ENCODE measurements at places on chromosomes 1 and 21. TPM values are rescaled to one million over a fixed set of nuclear protein-coding genes. Genes with fewer than 3 reads are reported as not detected.

CELA2A gene
- total RNA-seq, result 4.8 TPM

FMN2 gene
- 8.3 TPM for total RNA-seq

SPRR1B gene
- not detected for total RNA-seq

FMO3 gene
- total RNA-seq, result 0.50 TPM

ABCB10 gene
- 12.1 TPM for total RNA-seq

NBPF10 gene
- total RNA-seq, result 5.6 TPM

RGS18 gene
- total RNA-seq, result 0.79 TPM

PTGFRN gene
- total RNA-seq, result 28.1 TPM

LEPROT gene
- 58.0 TPM for total RNA-seq

CLIC6 gene
- total RNA-seq, result 0.16 TPM

C1orf105 gene
- 15.1 TPM for total RNA-seq

LCE1D gene
- not detected for total RNA-seq

TMOD4 gene
- not detected for total RNA-seq

CAPN9 gene
- total RNA-seq, result 0.16 TPM

- DNase-seq, result no peak
These were observed 24.4 kb downstream of the C1orf141 start for GRCh38 chr1:67110352-67110751.

- no peak for DNase-seq
These were observed 66.3 kb upstream of the COG2 start for GRCh38 chr1:230575886-230576500.

DNA sequence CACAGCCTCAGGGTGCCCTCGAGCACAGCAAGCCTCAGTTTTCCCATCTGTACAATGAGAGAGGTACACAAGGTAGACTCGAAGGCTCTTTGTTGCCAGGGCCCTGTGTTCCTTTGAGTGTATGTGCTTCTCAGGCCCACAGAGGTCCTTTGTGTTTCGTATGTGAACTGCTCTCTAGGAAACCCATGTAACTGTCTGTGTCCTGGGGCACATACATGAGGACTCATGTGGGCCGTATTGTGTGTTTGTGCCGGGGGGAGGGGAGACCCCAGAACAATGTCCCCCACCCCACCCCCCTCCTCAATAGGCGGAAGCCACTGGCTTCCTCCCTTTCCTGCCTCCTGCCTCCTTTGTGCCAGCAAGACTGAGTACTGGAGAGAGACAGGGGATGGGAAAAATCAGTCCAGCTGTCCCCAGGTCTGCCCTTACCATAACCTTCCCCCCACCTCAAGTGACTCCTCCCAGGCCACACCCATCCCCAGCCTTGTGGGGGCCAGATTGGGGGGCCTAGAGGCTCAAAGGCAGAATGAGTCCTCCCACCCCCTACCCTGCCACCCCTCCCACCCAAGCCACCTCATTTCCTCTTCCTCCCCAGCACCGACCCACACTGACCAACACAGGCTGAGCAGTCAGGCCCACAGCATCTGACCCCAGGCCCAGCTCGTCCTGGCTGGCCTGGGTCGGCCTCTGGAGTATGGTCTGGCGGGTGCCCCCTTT is at the start of gene TIE1:
Gene TIE1 (plus strand): TSS at position 605 of the 717 bp plus-strand sequence. CDS start 90 bp downstream, at position 695.
- DNase-seq, result no peak

GRCh38 chr1:65388908-65389695 is 31.4 kb upstream of the LEPR start:
- DNase-seq, result no peak

DNA sequence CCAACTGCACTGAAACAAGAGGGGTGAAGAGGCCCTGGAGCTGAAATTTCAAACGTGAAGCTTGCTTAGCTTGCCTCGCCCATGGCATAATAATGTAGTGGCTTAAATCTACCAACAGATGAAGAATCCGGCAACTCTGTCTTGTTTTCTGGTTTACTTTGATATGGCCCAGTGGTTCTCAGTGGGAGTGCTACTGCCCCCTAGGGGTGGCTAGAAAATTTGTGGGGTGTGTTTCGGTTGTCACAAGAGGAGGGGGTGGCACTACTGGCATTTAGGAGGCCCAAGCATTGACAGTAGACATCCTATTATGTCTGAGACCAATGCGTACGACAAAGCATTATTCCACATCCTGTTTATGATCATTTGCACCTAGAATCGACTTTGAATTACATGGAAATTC is 51.9 kb upstream of the C8B start:
- DNase-seq, result no peak

- DNase-seq, result no peak
These were observed 32.2 kb downstream of the TRIM62 start for GRCh38 chr1:33149453-33150190.

GRCh38 chr1:184759112-184759511 is 4.5 kb upstream of the EDEM3 start:
- no peak for DNase-seq

DNA sequence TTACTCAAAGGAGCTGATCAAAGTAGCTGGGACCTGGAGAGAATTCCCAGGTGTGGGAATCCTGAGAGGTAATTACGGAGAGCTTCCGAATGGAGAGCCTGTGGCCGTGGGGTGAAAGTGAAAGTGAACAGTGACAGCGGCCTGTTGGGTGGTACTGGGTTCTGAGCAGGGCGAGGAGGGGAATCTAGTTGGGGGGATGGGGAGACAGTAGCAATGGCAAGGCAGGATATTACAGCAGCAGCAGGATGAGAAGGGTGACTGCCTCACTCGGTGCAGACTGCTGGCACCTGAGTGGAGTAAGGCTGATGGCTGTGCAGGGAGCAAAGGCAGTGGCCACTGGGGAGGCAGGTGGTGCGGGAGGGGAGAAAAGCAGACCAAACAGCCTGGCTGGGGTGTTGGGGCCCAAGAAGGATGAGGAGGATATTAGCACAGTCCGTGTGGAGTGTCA is 70.3 kb upstream of the PRDX6 start:
- DNase-seq, result no peak

DNA sequence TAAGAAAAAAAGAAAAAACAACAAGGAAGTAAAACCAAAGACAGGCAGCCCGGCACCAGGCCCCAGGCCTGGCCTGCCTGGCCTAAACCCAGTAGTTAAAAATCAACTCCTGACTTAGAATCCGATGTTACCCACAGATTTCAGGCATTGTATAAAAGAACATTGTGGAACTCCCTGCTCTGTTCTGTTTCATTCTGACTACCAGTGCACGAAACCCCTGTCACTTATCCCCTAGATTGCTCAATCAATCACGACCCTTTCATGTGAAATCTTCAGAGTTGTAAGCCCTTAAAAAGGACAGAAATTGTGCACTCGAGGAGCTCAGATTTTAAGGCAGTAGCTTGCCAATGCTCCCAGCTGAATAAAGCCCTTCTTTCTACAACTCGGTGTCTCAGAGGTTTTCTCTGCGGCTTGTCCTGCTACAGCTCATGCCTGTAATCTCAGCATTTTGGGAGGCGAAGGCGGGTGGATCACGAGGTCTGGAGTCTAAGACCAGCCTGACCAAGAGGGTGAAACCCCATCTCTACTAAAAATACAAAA is 15.6 kb upstream of the MYOCOS start:
- DNase-seq, result no peak

DNA sequence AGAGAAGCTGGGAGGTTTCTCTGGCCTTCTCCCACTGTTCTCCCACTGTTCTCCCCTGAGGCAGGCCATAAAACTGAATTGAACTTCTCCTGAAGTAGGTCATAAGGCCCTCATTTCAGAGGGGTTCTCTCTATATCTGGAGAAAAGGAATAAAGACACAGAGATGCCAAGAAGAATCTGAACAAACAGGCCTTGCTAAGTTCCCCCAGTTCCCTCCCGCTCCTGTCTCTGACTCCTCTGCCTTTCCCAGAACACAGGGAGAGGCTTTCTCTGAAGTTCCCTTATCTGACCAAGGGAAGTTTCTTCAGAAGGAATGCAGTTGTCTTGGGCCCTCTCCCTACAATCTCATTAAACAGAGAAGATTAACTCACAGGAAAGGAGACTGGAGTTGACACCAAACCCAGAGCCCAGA is 83.4 kb downstream of the SLC16A1 start:
- no peak for DNase-seq

DNA sequence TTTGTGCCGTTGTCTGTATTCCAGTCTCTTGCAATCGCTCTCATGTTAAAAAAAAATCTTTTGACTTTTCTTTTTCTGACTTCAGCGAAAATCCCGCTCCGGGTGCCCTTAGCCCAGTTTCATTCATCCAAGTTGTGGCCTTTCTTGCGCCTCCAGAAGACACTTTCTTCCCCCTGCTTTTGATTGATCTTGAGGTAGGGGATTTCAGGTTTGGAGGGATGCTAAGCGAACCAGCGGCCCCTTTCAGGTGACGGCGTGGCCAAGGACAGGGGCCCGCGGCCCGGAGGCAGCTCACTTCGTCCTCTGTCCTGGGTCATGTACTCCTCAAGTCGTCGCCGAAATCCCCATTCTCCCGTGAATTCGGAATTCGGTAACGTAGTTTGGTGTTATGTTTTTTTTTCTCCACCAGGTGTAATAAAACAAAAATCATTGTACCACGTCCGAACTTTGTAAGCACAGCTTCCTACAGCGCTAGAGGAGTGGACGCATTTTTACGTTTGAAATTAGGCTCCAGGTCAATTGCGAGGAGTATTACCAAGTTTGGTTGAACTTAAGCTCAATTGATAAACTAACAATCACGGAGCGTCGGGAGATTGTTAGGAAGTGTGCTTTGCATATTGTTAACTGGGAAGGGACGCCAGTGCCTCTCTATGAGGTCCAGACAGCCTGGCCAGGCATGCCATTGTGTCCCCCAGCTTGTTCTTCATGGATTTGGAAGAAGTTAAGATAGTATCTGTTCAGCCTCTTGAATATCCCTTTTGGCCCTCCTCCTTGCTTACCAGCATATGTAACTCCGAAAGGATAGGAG is 1.1 kb downstream of the MRPS6 start:
- no peak for DNase-seq

DNA sequence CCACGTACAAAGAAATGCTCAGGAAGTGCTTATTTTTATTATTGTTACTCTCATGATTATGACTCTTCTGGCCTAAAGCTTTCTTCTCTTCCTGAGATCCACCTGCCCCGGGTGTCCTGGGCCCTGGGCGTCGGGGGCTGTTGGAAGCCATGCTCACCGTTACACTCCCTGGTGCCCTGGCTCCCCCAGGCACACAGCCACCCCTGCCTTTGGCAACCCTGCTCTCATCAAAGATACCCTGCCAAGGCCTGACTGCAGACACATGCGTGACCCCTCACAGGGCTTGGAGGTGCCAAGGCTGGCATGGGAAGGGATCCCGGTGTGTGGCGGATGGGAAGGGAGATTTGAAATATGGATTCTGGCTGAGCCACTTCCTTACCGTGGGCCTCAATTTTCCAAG is 3.3 kb upstream of the KISS1 start:
- no peak for DNase-seq

GRCh38 chr1:55329091-55329490 is 113.9 kb upstream of the USP24 start:
- peak; percentile 31 for DNase-seq

DNA sequence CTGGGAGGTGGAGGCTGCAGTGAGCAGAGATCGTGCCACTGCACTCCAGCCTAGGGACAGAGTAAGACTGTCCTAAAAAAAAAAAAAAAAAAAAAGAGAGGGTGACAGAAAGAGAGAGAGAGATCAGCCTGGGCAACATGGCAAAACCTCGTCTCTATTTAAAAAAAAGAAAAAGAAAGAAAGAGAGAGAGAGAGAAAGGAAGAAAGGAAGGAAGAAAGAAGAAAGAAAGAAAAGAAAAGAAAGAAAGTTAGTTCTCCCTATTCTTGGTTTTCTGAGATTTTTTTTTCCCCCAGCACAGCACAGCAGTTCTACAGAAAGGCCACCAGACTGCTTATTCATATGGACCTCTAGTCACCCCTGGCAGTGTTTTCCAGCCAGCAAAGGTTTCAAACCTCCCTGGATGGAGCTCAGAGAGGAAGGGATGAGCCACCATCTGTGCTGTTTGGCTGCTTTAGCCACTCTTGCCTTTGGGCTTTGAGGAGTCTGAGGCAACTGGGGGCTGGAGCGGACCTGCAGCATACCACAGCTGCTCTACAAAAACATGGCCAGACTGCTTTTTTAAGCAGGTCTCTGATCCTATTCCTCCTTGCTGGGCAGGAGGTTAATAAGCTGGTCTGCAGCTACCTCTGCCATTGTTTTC is 10.6 kb downstream of the S100A6 start:
- DNase-seq, result peak; percentile 41

DNA sequence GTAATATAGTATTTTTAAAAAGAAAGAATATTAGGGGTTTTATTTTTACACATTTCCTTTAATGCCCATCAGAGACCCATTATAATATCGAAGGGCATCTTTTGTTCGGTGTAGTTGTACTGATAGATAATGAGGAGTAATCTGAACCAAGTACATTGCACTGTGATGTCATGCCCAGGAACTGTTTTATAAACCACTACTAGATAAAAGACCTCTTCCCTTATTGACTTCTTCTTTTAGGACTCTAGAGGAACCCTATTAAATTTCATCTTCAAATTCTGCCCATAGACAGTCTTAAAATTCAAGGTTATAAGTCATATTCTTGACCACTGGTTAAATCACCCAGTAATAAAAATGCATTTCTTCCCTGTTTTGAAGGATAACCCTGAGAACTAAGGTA is 206.5 kb downstream of the NRIP1 start:
- no peak for DNase-seq

- DNase-seq, result no peak
These were observed 1.5 kb downstream of the NAXE start for GRCh38 chr1:156592910-156593660.

- DNase-seq, result peak; percentile 39
These were observed 485 bp downstream of the SIPA1L2 start for GRCh38 chr1:232629250-232630046.

DNA sequence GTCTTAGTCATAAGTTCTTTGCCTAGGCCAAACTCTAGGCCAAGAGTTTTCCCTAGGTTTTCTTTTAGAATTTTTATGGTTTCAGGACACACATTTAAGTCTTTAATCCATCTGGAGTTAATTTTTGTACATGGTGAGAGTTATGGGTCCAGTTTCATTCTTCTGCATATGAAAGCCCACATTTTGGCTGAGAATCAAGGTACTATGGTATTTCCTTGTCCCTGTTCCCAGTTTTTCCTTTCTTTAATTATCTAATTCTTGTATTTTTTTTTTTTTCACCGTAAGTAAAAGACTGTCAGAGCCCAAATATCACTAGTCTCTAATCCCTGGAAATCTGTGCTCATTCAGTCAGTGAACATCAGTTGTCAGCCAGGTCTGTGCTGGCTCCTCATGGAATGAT is 105.4 kb downstream of the MAP3K21 start:
- DNase-seq, result no peak

- DNase-seq, result no peak
These were observed 38.9 kb downstream of the CCDC18 start for GRCh38 chr1:93219443-93219842.

Data from testis (tissue), 5 donors.